ENCODE measurements at places on chromosomes 2 and 18. TPM values are rescaled to one million over a fixed set of nuclear protein-coding genes. Genes with fewer than 3 reads are reported as not detected.
A peak's percentile ranks its signal among the peaks of the same experiment; 100 is the strongest.

- no peak for DNase-seq
Measured at GRCh38 chr18:35508030-35508429, 10.3 kb upstream of the INO80C start.

GRCh38 chr2:45459860-45460259, 151.2 kb downstream of the SRBD1 start:
- no peak for DNase-seq

- DNase-seq = no peak
Measured at GRCh38 chr2:106563195-106563594, 76.0 kb downstream of the CD8B2 start.

DNA sequence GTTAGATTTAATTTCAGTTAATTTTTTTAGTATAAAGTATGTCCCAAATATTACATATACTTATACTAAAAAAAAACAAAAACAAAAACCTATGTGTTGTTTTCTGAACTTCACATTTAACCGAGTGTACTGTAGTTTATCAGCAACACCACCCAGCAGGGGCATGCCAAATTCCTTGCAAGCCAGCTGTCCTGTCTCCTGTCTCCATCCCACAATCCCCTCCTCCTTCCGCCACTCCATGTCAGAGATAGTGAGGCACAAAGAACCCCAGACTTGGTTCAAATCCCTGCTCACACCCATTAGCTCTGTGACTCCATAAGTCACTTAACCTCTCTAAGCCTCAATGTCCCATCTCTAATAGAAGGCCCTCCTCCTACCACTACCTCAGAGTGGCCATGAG, 9.4 kb downstream of the CHST10 start:
- DNase-seq = no peak

- no peak for DNase-seq
Measured at GRCh38 chr18:54203914-54204313, 20.6 kb downstream of the MBD2 start.

- no peak for DNase-seq
Measured at GRCh38 chr2:186407611-186408010, 78.4 kb upstream of the ZC3H15 start.

DNA sequence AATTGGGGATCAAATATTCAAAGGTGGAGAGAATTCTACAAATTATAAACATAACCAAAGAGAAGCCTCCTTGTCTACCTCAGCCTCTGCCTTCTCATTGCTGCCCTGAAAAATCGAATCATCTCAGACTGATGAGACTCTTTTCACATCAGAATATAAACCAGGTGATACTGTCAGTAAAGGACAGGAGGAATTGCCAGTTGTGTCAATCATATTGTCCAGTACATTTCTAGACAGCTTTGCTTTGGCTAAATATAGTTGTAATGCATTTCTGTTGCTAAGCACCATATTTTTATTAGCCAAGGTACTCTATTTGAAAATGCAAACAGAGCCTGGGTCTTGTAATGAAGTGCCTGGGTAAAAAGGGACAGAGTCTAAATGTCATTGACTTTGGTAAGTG, 92.6 kb upstream of the TLK1 start:
- DNase-seq = no peak

DNA sequence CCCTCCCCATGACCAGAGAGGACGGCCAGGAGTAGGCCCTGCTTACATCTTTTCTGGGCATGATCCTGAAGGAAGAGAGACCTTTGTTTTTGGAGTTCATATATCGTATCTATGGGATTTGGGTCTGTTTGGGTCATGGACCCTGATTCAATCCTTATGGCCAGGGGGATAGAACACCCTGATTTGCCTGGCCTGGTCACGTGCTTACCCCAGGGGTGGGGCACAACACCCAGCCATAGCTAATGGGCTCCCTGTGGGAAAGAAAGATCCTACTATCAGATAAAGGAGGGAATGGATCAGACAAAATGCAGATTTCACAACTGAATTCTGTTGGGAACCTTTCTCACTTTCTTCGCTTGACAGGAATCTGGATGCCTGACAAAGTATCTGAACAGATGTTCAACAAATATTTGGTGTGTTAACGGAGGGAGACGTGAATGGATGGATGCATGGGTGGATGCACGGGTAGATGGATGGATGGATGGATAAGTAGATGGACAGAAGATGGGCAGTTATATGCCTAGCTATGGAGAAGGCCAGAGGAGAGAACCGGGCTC, 155.9 kb downstream of the KLHL29 start:
- no peak for DNase-seq

DNA sequence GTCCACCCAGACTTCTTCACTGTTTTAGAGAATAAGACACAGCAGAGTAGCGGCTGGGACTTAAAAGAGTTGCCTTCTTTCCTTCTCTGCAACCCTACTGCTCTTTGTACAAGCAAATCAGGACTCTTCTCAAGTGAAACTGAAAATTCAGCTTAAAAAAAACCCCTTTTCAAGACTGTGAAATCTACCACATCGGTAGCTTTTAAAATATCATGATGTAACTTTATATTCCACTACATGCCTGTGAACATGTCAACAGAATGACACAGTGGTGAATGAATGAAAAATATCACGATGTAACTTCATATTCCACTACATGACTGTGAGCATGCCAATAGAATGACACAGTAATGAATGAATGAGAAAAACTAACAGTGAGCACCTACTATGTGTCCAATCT, 53.4 kb downstream of the TCF4 start:
- DNase-seq = no peak

GRCh38 chr2:237365671-237366070, 48.3 kb downstream of the COL6A3 start:
- no peak for DNase-seq

DNA sequence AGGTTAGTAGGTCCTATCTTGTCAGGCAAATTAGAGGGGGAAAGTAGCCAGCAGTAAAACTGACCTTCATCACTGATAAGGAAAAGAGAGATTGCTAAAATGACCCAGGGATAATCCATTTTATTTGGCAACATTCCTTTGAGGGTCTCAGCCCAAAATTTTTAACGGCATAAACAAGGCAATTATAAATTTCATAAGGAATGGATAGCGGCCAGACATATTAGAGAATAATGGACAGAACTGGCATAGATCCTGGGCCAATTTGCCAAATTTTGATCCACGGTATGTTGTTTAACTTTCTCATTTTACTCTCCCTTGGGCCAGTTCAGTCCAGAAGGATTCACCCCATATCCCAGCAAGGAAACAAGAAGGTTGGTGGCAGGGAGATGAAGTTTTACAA, 170.4 kb upstream of the BCL2L11 start:
- no peak for DNase-seq

- no peak for DNase-seq
Measured at GRCh38 chr2:14418115-14418514, 214.4 kb upstream of the LRATD1 start.

- DNase-seq = no peak
Measured at GRCh38 chr2:227881866-227882517, 10.6 kb downstream of the DAW1 start.

DNA sequence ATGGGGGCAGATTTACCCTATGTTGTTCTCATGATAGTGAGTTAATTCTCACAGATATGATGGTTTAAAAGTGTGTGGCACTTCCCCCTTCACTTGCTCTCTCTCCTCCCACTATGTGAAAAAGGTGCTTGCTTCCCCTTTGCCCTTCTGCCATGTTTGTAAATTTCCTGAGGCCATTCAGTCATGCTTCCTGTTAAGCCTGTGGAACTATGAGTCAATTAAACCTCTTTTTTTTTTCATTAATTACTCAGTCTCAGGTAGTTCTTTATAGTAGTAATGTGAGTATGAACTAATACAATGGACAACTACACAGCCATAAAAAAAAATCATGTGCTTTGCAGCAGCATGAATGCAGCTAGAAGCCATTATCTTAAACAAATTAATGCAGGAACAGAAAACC, 118.5 kb downstream of the CALCRL start:
- DNase-seq = no peak

GRCh38 chr18:63240531-63241316, 78.8 kb downstream of the BCL2 start:
- no peak for DNase-seq

GRCh38 chr2:240584486-240585031, 2.0 kb upstream of the CAPN10 start:
- peak; percentile 35 for DNase-seq

GRCh38 chr2:140440815-140441214, 1660.6 kb upstream of the NXPH2 start:
- DNase-seq = no peak

DNA sequence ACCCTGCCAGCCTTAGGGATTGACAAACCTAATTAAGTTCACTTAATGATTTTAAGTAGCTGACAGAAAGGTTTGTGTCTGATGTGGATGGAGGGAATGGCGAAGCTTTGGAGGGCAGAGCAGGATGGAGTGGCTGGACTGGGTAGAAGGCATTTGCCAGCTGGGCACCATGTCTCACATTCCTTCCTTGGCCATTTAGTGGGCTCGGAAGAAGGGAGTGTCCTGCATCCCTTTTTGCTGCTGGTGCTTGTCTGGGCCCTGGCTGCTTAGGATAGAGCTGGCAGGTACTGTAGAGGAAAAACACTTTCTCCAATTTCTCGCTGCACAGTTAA, 166.7 kb downstream of the CLIP4 start:
- DNase-seq = no peak

DNA sequence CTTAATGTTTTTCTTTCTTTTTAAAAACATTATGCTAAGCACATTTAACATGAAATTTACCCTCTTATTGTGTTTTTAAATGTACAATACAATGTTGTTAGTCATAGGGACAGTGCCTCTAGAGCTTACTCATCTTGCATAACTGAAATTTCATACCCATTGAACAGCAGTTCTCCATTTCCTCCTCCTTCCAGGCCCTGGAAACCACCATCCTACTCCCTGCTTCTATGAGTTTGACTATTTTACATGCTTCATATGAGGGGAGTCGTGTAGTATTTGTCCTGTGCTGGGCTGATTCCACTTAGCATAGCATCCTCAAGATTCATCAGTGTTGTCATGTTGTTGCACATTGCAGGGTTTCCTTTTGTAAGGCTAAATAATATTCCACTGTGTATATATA, 92.6 kb downstream of the SPATS2L start:
- DNase-seq = no peak

DNA sequence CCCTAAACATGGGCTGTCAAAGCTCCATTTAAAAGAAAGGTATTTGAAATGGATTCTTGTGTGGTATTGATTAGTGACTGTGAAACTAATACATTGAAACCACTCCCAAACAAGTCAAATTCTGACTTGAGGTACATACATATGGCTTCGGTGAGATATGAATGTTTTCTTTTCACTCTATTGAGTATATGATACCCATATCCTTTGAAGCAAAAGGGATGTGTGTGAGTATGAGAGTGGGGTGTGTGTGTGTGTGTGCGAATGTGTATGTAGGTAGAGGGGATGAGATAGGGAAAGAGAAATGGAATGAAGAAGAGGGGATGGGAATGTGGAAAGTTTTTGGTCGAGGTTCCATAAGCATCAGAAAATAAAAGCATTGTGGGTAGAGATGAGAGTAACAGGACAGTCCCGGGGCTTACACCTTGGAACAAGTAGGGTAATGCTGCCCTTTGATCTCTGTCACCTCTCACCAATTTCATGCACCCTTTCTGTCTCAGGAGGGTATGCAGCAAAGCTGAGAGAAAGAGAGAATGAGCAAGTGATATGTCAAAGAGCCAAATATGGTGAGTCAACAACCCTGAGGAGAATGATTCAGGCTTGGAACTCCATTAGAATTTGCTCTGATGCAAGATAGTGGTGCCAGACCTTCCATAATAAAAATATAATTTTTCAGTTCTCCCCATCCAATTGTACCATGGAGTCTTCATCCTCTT, 64.0 kb upstream of the ZEB2 start:
- DNase-seq = no peak

Gene RALB
- 26.1 TPM for total RNA-seq

Gene MOB4
- 18.7 TPM for total RNA-seq

Gene PRSS56
- total RNA-seq = 0.27 TPM

Gene LRATD1
- 7.4 TPM for total RNA-seq

Gene MROH2A
- not detected for total RNA-seq

Gene SLC39A6
- 53.3 TPM for total RNA-seq

Gene RESP18
- not detected for total RNA-seq

Gene CIAO1
- total RNA-seq = 58.1 TPM

Gene MAP3K19
- 23.2 TPM for total RNA-seq

Gene MATN3
- 0.60 TPM for total RNA-seq

Gene SEMA4F
- 10.1 TPM for total RNA-seq

Gene ZNF521
- 44.1 TPM for total RNA-seq

Gene RNU2-63P
- not detected for total RNA-seq

Gene HSBP1L1
- 26.2 TPM for total RNA-seq

Gene SH3BP4
- total RNA-seq = 36.9 TPM

Data from ovary (tissue), 10 donors.